ENCODE measurements at places on chromosomes 16 and 17.

GRCh38 chr17:48241770-48242497 lies 134.4 kb downstream of the SNX11 start:
- DNase-seq: no peak

GRCh38 chr17:65660947-65661346 lies 99.5 kb upstream of the AXIN2 start:
- DNase-seq: no peak

DNA sequence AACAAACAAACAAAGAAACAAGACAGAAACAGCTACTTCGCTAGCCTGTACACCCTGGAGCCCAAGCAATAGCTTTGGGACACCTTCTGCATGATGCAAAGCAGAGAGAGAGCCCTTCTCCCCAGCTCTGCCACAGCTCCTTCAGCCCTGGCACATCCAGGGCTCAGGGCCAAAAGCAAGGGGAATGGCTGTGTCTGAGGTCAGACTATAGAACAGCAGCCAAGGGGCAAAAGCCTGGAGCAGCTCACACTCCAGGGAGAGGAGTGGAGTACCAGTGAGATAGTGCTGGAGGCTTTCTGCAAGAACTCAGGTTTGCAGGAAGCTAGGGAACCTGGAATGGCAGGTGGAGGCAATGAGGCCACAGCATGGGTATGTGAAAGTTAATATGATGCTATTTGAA lies 11.6 kb upstream of the SEPHS2 start:
- DNase-seq: no peak

GRCh38 chr16:4309833-4310266 lies 6.0 kb upstream of the GLIS2 start:
- no peak for DNase-seq

- peak; percentile 26 for DNase-seq
Measured at GRCh38 chr17:4043862-4044261, 79.6 kb upstream of the ATP2A3 start.

GRCh38 chr16:78994135-78994745 lies 606.3 kb downstream of the MAF start:
- DNase-seq: no peak

DNA sequence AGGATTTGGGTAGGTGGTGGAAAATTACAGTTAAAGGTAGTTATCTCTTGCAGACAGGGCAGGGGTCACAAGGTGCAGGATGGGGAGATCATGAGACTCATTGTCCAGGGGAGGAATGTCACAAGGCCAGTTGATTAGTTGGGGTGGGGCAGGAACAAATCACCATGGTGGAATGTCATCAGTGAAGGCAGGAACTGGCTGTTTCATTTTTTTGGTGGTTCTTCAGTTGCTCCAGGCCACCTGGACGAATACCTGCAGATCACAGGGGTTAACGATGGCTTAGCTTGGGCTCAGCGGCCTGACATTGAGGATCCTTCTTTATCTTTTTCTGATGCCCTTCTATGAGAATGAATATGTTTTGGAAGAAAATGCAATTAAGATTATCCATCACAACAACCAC lies 87.1 kb downstream of the KPNA2 start:
- DNase-seq: no peak

- DNase-seq: no peak
Measured at GRCh38 chr17:61160204-61160603, 239.4 kb upstream of the TBX2 start.

DNA sequence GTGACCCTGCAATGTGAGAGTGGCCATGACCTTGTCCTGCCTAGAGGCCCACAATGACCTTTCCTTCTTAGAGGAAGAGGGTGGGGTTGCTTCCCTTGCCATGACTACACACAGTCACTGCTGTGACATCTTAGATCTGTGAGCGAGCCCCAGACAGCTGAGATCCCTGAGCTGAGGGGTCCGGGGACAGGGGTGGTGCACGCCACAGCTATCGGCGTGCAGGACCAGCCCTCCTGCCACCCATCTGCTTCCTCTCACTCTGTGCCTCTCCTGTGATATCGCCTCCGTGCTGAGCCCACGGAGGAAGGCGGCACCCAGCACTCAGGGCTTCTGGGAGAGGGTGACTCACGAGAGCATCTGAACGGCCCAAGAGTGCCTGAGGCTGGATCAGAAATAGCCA lies 35.2 kb downstream of the KIAA0513 start:
- DNase-seq: no peak

DNA sequence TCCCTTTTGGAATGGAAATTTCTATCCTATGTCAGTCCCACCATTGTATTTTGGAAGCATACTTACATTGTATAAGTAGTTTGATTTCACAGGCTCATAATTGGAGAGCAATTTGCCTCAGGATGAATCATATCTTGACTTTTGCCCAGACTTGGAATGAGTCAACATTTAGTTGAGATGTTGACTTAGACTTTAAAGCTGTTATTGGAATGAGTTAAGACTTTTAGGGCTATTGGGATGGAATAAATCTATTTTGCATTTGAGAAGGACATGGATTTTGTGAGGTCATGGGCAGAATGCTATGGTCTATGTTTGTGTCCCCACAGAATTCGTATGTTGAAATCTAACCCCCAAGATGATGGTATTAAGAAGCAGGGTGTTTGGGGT lies 12.2 kb upstream of the ZNF594 start:
- DNase-seq: no peak

- DNase-seq: no peak
Measured at GRCh38 chr16:67954421-67955196, 10.7 kb upstream of the LCAT start.

DNA sequence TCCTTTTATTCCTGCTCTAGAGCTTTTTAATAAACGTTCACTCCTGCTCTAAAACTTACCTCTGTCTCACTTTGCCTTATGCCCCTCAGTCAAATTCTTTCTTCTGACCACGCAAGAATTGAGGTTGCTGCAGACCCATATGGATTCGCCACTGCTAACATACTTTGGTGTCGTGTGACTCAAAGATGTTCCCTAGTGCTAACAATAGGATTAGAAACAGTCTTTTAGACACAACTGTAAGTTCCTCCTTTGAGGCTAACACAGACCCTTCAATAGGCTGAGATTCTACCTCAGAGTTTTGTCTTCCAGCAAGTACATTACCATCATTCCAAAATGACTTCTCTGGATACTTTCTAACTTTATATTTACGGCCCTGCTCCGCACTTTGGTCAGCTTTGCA lies 149.5 kb upstream of the COX10 start:
- DNase-seq: no peak

DNA sequence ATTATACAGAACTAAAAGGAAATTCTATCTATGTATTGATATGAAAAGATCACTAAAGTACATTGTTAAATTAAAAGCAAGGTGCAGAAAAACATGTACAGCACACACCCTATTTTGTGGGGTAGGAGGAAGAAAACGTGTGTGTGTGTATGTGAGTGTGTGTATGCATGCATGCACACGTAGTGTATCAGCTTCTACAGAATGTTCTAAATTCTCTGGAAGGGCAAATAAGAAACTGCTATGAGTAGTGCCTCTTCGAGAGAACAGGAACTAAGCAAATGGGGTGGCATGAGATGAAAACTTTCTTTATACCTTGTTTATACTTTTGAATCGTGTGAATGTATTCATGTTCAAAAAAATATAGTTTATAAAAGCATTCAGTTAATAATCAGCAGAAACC lies 58.9 kb downstream of the TMC6 start:
- DNase-seq: no peak

DNA sequence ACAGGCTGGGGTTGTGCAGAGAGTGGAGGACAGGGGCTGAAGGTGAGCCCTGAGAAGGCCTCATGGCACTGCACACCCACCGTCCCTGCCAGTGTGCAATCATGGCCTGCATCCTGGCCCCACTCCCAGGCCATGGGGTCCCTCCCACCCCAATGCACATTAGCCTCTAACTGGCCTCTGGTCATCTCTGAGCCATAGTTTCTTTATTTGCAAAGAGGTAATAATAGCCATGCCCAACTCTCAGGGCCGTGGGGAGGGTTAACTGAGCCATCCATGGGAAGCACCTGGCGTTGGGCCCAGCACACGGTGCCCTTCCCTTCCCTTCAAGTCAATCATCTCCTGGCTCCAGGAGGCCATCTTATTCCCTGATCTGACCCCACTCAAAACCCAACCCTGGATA lies 10.8 kb upstream of the ITGA3 start:
- no peak for DNase-seq

DNA sequence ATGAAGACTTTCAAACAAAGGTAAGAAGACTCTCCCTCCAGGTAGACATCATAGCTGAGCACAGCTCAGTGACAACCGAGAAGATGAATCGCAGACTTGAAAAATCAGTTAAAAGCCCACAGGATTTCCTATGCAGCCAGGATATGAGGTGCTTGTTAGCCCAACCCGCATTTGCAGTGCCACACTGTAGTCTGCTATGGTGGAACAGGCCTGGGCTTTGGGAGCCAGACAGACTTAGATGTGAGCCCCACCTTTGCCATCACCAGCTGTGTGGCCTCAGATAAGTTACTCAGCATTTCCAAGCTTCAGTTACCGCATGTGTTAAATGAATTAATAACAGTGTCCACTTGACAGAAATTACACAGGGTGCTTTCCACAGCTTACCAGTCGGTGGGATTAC lies 204.4 kb upstream of the HS3ST3A1 start:
- no peak for DNase-seq

DNA sequence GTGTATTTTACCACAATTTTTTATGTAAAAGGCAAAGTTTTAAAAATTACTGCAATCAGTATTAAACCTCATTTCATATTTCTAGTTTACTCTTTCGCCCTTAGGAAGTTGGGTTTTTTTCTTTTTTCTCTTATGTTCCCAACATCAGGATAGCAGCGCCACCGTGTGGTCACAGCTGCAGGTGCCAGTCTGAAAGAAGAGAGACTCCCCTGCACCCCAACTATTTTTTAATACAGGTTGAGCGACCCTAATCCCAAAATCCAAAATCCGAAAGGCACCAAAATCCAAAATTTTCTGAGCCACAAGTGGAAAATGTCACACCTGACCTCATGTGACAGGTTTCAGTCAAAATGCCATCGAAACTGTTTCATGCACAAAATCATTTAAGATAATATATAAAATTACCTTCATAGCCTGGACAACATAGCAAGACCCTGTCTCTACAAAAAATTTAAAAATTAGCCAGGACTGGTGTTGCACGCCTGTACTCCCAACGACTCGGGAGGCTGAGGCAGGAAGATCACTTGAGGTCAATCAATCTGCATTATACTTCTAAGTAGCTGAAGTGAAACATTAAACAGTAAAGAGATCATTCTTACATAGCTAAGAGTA lies 21.8 kb upstream of the ASGR2 start:
- DNase-seq: peak; percentile 64

DNA sequence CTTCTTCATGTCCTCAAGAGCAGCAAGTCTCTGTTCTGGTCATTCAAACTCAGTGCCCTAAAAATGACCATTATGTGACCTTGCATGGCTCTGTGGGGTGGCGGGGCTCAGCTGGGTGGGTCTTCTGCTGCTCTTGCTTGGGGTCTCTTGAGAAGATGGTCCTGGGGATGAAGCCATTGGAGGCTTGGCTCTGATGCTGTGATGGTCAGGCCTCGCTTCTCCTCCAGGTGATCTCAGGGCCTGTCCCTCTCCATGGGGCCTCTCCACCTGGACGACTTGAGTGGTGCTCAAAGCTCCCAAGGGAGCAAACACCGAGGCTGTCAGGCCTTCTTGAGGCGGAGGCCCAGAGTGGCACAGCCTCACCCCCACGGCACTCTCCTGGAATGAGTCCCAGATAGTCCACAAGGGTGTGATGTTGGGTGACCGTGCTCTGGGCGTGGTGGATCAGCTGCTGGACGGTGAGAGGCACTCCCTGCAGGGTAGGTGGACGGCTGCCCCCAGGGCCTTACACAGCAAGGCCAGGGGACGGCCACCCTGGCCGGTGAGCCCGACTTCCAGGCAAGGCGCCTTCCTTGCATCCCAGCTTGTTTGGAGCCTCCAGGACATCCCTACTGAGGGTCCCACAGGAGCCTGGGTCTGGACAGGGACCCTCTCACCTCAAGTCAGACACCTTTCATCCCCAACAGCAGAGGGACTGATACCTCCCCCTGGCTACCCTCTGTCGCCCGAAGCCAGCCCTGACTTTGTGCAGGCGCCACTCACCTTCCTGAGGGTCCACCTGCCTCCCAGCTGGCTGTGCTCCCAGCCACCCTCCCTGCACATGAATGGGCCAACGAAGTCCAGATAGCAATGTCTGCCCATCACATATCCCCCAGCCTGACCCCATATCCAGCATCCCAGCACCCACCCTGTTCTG lies 48.7 kb downstream of the USP22 start:
- DNase-seq: no peak

DNA sequence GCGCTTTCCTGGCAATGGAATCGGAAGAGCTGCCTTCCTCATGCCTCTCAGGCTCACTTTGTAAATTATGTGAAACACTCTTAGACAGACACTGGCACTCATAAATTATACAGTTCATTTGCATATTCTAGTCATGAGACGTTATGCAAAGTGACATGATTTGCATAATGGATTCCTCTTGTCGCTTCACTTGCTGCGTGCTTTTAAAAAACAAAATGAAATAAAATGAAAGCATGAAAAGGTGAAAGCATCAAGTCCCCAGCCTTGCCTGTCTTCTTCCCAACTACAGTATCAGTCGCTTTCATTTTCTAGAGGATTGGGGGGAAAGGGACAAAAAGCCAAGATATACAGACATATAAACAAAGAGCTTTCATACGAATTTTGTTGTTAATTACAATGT lies 252.8 kb upstream of the PMFBP1 start:
- no peak for DNase-seq

- DNase-seq: no peak
Measured at GRCh38 chr17:69495787-69496186, 81.3 kb downstream of the MAP2K6 start.
